Urinary bladder (tissue), 4 donors: ENCODE measurements at places on chromosomes 3 and 15. TPM values are rescaled to one million over a fixed set of nuclear protein-coding genes. Genes with fewer than 3 reads are reported as not detected.

PROK2 gene
- total RNA-seq, result 0.74 TPM

POLQ gene
- 7.3 TPM for total RNA-seq

QTRT2 gene
- 37.5 TPM for total RNA-seq

B3GALNT1 gene
- 37.5 TPM for total RNA-seq

DNA sequence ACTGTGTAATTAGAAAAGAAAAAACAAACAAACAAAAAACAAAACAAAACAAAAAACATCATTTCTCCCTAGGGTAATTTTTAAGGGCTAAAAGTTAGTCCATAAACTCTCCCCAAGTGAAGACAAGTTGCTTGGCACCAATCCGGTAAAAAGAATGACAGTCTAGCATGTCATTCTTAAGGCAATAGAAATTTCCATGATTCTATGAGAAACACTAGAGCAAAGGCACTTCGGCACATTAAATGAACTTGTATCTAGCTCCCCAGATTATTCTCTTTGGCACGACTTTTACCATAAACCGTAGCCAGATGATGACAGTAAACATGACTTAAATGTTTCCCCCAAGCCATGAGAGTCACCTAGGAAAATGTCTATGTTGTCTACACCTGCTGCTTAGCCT is 10.1 kb downstream of the COL8A1 start:
- no peak for DNase-seq

TIMP4 gene
- 1.3 TPM for total RNA-seq

DNA sequence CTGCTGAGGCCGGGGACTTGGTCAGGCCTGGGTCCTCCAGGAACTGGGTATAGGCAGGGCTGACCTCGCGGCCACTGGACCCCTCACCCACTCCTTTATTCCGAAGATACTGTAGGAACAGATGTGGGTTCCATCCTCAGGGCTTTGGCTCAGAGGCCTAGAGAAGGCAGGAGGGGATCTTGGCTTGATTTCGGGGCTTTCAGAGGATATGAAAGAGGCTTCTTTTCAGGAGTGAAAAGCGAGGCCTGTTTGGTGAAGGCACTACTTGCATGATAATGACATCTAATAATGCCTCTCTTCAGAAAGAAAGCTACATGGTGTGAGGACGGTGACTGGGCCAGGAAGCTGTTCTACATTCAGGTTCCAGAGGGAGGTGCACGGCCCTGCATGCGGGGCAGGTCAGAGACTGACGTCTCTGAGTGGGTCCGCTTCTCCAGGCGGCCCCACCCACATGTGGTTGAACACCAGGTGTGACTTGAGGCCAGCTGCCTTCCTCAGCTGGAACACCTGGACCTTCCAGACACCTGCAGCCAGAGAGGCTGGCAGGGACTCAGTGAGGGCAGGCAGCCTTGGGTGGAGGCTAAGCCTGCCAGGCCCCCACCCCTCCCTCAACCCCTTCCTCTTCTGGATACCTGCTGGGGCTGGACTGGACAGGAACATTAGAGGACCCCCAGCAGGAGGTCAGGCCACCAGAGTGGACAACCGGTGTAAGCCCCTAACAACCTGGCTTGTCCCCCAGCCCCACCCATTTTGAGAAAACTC is 31.1 kb upstream of the HHATL start:
- DNase-seq, result no peak

SOX14 gene
- total RNA-seq, result not detected

- no peak for DNase-seq
These were observed 8.8 kb downstream of the ANKUB1 start for GRCh38 chr3:149783576-149783975.

GRCh38 chr3:157239082-157239704 is 79.2 kb upstream of the CCNL1 start:
- no peak for DNase-seq

DNA sequence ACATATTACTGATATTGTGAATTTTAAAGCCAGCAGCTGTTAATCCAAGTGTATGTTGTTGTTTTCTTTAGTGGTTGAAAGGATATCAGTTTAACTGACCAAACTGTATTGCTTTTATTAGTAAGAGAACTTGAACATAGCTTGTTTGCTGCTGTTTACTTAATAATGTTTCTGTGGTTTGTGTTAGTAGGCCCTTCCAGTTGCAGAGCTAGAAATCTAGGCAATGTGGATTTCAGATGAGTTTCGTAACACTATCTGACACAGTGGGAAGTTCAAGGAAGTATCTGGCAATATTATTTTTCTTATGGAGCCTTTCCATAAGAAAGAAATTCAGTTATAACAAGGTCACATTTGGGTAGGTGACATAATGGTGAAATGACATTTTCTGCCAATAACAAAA is 18.5 kb downstream of the ZNF609 start:
- DNase-seq, result no peak

- no peak for DNase-seq
These were observed 18.8 kb downstream of the CLASP2 start for GRCh38 chr3:33699275-33699674.

GRCh38 chr3:44954962-44955361 is 21.0 kb downstream of the ZDHHC3 start:
- no peak for DNase-seq

GRCh38 chr3:101858464-101859030 is 9.2 kb downstream of the NFKBIZ start:
- DNase-seq, result no peak

GRCh38 chr15:42474827-42475226 is 16.1 kb downstream of the ZNF106 start:
- no peak for DNase-seq

DNA sequence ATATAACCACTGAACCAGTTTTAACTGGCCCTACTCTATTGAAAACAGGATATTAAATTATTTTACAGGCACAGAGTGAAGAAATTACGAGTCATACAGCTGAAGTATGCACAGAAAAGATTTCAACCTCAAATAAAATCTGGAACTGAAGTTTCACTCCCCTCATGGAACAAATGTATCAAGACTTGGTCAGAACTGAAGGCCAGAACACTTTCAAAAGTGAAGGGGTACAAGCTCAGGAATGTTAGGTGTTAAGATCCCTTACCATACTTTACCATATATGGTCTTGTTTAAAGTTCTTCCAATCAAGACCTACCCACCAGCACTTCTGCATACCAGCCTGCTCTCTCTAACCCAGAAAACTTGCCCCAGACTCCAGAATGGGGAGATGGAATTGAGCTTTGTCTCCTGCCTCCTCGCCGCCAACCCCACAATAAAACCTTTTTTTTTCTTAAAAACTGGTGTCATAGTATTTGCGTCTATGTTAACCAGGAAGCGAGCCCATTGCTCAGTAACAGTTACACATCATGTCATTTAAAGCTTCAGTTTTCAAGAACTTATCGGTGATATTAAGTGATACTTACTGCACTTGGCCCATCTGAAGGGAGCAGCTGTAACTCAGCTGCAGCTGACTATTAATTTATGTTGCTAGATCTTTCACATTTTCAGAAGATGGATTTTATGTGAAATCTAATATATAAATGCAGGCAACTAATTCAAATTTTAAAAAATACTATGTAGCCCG is 59.9 kb downstream of the OXSM start:
- no peak for DNase-seq

CSPG5 gene
- 2.9 TPM for total RNA-seq

SV2B gene
- 4.5 TPM for total RNA-seq

- no peak for DNase-seq
These were observed 1123.7 kb downstream of the IGSF11 start for GRCh38 chr3:117910820-117911521.

GRCh38 chr15:34336991-34337556 is 507 bp downstream of the SLC12A6 start:
- DNase-seq, result no peak

CLRN1 gene
- not detected for total RNA-seq
